ENCODE measurements at places on chromosomes 7 and 10.

GRCh38 chr7:46192271-46192670, 271.2 kb upstream of the IGFBP3 start:
- DNase-seq, result no peak

DNA sequence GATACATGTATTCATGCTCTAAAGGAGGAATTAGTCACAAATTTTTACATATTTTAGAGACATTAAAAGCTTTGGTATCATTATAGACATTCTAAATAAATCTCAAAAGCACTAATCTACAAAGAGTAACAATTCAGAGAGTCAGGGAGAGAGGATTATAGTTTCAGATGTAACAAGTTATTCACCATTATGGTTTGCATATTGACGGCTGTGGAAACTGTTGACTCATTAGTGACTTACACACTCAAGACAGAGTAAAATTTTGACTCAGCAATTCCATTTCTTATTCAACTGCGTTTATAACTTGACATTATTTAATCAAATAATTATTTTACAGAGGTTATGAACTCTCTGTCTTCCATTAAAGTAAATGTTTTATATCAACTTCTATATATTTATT, 95.4 kb upstream of the SEMA3C start:
- DNase-seq, result no peak

GRCh38 chr10:31819391-31819820, 109.2 kb downstream of the ARHGAP12 start:
- no peak for DNase-seq

DNA sequence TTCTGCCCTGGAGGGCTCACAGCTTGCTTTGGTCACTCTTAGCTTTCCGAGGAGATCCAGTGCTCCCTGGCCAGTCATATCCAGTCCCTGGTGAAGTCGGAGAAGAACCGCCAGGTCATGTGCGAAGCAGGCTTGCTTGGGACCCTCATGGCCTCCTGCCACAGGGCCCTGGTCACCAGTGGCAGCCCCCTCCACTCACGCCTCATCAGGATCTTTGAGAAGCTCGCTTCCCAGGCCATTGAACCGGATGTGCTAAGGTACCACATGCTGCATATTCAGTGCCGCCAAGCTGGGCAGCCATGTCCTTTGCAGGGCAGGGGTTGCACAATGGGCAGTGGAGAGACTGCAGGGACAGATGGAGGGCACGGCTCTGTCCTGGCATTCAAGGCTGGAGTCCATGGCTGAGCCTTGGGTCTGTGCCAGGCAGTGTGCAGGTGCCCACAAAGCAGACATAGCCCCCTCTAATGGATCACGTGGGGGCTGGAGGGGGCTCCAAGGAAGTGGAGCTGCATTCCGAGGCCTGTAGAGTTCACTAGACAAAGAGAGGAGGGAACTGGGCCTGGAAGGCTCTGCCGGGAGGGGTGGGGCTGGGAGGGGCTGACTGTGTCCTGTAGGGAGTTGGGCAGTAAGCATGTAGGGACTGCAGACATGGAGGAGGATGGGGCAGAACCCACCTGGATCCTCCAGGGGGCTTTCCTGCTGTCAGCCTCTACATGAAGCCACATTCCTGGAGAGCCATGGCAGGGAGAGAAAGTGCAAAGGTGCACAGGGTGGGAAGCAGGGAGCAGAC, 89.9 kb downstream of the WDFY4 start:
- no peak for DNase-seq

DNA sequence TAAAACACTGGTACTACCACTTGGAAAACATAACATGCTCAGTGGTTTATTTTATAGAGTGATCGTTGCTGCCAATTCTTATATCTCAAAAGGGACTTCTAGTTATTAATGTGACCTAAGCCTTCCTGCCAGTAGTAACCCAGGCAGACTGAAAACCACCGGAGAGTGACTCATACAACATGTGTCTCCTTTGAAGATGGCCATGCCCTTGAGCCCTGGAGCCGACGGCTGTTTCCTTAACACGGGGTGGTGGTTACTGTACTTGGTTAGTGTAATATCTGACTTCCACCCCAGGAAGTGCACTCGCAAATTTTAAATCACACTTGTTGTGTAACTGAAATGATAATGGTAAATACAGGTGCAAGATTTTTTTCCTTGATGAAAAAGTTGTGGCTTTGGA, 30.5 kb downstream of the JAKMIP3 start:
- DNase-seq, result no peak

GRCh38 chr7:867406-868188, 8.8 kb upstream of the GET4 start:
- DNase-seq, result no peak
